Activated CD8-positive, alpha-beta memory T cell treated with anti-CD3 and anti-CD28 coated beads for 1 hour (primary cell): ENCODE measurements at places on chromosomes 1 and 21.

GRCh38 chr1:163523375-163524029, 201.7 kb downstream of the NUF2 start:
- no peak for DNase-seq

DNA sequence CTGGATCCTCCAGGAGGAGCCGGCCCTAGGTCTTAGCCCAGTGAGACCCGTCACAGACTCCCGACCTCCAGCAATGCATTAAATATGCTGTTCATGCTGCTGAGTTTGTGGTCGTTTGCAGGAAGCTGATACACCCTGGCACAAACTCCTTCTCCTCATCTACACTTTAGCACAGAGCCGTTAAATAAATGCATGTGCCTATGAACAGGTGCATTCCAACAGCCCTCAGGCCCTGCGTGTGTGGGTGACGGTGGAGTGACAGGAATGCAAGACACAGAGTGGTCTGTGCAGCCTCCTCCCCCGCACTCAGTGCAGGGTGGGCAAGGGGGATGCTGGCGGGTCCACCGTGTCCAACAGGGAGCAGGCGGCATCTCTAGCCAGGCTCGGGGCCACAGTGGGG, 106.6 kb upstream of the TMPRSS2 start:
- no peak for DNase-seq

- no peak for DNase-seq
These were observed 5.4 kb downstream of the GLUL start for GRCh38 chr1:182385885-182386853.

- DNase-seq = no peak
These were observed 77.9 kb downstream of the PLPP3 start for GRCh38 chr1:56501426-56501825.

GRCh38 chr1:217525773-217526490, 105.0 kb downstream of the GPATCH2 start:
- no peak for DNase-seq

DNA sequence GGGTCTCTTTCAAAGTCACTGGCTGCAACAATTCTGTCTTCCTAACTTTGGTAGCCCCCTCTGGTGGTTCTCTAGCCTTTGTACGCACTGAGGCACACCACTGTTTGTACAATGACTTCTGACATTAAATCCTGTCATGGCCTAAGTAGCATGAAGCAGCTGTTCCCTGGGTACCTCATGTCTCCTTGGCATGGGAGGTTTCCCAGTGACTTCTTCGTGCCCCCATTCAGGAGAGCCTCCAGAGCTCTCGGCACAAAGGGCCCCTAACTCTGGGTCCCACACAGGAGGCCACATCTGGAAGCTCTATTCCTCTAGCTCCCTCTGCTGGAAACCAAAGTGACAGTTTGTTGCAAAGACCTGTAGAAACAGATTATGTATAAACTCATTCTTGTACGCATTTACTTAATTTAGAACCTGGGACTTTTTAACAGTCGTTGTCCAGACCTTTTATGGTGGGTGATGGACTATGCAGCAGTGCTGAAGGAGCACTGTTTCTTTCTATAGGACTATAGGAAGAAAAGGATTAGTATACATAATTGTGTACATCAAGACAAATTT, 13.4 kb downstream of the SWT1 start:
- peak; percentile 15 for DNase-seq

DNA sequence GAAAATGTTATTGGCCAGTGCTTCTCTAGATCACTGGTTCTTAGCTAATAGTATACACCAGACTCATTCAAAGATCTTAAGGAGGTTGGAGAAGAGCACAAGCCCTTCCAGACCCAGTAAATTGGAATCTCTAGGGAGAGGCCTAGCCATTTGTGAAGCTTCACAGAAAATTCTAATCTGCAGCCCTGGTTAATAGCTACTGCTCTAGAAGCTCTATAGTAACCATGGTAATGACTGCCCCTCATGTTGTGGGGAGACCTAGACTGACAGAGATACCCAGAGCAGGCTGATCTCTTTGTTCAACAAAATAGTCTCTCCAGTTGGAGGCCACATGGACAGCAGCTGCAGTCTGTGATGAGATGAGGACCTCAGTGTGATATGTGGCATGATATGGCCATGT, 31.7 kb downstream of the ARID1A start:
- no peak for DNase-seq

- DNase-seq = no peak
These were observed 213.4 kb upstream of the PTBP2 start for GRCh38 chr1:96508233-96508632.

DNA sequence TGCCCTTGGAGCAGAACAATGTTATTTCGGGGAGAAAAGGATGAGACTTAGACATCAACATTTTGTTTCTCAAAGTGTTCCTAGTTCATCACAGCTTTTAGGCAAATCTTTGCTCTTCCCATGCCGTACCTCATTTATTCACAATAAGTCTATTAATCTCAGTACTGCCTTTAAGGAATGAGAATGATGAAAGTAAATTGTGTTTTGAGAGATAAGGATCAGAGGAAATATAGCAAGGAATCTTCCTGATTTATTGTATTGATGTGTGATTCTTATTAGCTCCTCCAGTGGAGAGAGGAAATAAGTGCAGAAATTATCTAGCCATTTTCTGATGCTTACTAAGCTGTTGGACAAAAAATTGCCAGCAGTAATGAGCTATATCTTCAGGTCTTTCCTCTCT, 2.0 kb downstream of the POLR3C start:
- DNase-seq = no peak

GRCh38 chr21:34959607-34960006, 89.5 kb downstream of the RUNX1 start:
- DNase-seq = no peak

- DNase-seq = no peak
These were observed 9.4 kb upstream of the VAMP4 start for GRCh38 chr1:171751221-171751620.

DNA sequence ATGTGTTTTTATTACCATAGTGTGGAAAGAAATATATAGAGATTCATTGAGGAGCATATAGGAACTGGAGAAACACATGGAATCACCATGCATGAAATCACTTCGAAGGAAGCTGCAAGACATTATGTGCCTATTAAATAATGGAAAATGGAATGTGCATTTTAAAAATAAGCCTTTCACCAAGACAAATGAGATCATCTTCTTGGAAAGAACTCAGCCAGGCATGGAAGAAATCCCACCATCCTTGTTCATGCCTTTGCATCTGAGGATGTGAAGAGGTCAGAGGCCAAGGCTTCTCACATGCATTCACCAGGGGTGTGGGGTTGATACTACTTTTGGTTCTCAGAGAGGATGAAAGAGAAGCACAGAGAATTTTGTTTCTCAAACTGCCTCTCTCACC, 50.0 kb downstream of the C1orf198 start:
- no peak for DNase-seq

DNA sequence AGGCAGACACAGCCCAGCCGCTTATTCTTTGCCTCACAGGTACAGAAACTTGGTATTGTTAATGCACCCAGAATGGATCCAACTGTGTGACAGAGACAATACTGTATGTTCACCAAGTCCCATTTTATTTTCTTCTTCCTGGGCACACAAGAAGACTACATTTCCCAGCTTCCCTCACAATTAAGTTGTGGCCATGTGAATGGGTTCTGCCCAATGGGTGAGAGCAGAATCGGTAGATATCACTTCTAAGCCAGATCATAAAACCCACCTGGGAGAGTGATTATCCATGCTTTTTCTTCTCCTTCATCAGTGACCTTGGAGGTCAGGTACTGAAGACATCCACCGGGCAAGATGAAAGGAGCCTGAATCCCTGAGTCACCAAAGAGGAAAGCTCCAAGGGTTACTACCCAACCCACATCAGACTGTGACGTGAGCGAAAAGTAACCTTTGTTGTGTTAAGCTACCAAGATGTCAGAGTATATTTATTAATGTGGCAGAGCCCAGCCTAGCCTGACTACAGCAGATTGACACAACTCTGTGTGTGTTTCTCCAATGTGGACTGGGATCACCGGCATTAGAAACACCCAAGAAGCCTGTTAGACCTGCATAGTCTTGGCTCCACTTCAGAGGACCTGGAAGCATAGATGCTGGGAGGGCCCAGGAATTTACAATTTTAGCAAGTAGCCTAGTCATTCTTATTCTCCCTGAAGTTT, 79.1 kb upstream of the GRIK3 start:
- no peak for DNase-seq

- no peak for DNase-seq
These were observed 66.7 kb downstream of the HTR6 start for GRCh38 chr1:19731311-19731821.

DNA sequence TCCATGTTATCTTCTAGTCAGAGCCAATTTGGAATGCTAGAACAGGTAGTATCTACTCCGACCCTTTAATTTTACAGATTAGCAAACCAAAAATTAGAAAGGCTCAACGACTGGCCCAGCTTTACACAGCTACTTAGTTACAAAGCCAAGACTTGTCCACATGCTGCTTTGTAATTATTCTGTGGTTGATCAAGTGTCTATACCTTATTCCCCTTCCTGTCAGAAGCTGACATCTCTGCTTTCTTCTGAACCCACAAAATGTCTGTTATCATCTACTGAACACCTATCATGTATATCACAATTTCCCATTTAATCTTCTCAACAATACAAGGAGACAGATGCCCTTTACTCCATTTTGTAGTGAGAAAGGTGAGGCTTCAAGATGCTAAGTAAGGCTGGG, 15.6 kb downstream of the TGFBR3 start:
- DNase-seq = no peak

- DNase-seq = no peak
These were observed 17.2 kb downstream of the BSND start for GRCh38 chr1:55015731-55016620.

- DNase-seq = no peak
These were observed 9.5 kb upstream of the SLFNL1 start for GRCh38 chr1:41030872-41031616.

DNA sequence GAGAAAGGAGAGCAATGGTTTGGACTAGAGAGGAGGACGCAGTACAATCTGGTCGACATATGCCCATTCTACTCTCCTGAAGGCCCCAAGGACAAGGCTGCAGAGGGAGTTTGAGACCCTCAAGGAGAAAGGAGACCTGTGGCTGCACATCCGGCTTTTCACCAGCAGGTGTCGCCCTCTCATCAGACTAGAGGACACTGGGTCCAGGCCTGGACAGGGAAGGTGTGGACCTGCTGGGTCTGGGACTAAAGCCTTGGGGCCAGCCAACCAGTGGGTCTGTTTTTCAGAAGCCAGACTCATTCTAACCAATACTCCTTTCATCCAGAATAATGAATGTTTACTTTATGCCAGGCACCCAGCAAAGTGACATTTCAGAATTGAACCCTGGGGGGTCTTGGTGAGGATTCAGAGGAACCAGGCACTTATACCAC, 5.0 kb downstream of the SRARP start:
- DNase-seq = peak; percentile 55

DNA sequence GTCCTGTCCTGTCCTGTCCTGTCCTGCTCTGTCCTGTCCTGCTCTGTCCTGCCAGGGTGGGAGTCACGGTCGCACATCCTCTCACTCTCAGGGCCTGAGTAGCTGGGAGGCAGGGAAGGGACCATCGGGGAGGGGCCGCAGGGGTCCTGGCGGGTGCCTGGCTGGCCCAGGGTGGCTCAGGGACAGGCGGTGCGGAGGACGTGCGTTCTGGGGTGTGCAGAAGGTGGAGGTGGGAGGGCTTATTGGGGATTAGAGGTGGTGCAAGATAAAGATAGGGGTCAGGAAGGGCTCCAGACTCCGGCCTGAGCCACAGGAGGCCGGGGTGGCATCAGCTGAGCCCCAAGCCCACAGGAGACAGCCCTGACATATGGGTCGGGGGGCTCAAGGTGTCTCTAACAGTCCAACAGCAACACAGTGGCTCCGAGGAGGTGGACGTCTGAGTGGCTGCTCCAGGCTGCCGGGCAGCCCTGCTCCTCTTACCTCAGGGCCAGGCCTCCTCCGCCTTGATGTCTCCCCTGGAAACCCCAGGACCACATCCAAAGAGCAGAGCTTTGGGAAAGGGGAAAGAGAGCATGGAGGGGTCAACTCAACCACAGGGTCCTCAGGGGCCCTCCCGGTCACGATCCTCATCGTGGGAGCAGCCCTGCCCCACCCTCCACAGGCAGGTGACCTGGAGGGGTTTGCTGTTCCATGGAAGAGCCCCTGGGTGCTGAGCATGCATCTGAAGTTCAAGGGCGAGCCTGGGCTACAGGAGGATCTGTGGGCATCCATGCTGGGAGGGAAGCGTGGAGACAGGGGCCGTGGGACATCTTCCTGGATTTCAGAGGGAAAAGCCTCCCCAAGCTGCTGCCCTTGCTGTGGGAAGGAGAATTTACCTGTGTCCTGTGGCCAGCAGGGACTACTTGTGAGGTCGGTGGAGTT, 39.6 kb upstream of the ADARB1 start:
- DNase-seq = no peak

DNA sequence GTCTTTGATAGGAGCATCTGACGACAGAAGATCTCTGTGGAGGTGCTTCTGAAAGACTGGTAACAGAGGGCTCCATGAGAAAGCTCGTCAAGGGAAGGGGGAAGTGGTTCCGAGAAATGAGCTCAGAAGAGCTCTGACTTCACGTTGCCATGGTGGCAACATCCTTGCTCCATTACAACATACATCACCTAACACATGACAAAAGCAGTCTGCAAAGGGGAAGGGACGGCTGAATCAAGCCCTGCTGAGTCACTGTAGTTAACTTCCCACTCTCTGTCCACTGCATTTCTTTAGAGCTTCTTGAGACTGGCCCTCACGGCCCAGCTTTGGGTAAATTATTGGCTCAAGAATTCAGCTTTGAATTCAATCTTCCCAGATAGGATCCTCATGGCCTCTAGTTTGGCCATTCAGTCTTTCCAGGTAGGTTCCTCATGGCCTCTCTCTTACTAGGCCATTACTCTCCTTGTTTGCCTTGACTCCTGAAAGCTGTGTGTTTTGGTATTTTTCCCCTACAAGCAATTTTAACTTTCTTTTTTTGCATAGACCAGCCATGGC, 88.0 kb upstream of the ZNF648 start:
- no peak for DNase-seq

GRCh38 chr1:65209005-65209885, 61.2 kb downstream of the AK4 start:
- DNase-seq = no peak

DNA sequence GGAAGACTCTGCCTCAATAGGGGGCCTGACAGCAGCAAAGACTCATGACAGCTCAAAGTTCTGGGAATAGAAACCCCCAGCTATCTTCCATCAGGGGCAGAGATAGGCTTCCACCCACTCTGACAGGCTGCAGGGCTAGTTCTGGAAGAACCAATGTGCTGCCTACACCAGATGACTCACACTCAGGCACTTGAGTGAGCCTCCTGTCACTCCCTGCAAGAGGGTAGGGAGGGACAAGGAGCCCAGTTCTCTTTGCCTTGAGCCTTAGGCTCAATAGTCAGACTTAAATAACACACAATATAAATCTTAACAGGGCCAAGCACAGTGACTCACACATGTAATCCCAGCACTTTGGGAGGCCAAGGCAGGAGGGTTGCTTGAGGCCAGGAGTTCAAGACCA, 386.4 kb downstream of the HHAT start:
- no peak for DNase-seq

- DNase-seq = no peak
These were observed 44.1 kb downstream of the OLFML3 start for GRCh38 chr1:114023377-114023776.

DNA sequence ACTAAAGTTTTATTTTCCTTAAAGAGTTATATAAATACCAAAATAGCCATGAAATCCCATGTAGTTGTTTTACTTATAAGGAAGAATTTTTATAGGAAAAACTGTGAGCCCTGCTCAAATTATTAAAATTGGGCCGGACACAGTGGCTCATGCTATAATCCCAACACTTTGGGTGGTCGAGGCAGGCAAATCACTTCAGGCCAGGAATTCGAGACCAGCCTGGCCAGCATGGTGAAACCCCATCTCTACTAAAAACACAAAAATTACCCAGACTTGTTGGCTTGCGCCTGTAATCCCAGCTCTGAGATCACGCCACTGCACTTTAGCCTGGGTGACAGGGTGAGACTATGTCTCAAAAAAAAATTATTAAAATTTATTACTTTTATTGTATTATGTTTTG, 149.3 kb downstream of the MRPL39 start:
- no peak for DNase-seq
